ENCODE measurements at places on chromosomes 13 and 19. TPM values are rescaled to one million over a fixed set of nuclear protein-coding genes. Genes with fewer than 3 reads are reported as not detected.

- H3K4me3 ChIP-seq, result peak overlapping the region; percentile 31
- DNase-seq, result peak; percentile 89
- H3K36me3 ChIP-seq, result no peaks in the 10 kb centered on the region
- H3K4me1 ChIP-seq, result peaks cover 47% of the 10 kb centered on the region
- H3K27ac ChIP-seq, result peak overlapping the region; percentile 75
Observed at GRCh38 chr19:11539495-11540365, 1.1 kb downstream of the CNN1 start.

GRCh38 chr13:93603043-93603442 is 376.4 kb downstream of the GPC6 start:
- DNase-seq, result no peak
- H3K36me3 ChIP-seq, result no peaks in the 10 kb centered on the region
- H3K27ac ChIP-seq, result no peak overlapping the region
- no peaks in the 10 kb centered on the region for H3K4me1 ChIP-seq
- H3K4me3 ChIP-seq, result no peak overlapping the region

DNA sequence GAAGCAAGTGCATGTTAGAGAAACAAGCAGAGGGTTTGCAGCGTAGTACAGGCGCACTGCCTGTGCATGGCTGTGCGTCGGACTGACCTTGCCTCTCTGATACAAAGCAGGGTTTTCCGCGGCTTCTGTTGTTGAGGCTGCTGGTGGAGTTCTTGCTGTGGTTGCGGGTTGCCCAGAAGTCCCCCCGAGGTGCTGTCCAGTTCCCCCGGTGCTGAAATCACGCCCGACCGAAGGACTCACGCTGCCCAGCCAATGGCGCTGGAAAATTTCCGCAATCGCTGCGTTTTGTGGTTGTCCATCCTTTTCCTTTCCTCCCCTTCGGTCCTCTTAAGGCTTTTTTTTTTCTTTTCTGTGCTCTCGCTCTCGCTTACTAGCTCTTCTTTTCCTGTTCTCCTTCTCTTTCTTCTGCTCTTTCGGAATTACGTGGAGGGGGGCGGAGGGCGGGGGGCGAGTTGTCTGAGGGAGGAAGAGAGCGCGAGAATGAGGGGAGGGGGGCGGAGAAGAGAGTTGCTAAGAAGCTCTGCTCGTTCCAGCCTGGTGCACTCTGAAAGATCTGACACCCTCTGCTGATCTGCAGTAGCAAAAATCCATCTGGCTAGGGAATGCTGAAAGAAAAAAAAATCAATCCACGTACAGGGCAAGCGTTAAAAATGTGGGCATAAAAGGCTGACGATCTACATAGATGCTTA is at the start of gene SLITRK1:
Gene SLITRK1, minus strand, starts transcription at position 558 of the 689 bp plus-strand sequence. CDS start 967 bp downstream, outside the sequence.
- H3K27ac ChIP-seq, result no peak within 1 kb of the TSS
- H3K36me3 ChIP-seq, result no peaks in the 10 kb centered on the region
- H3K27me3 ChIP-seq, result no peaks in the 10 kb centered on the region
- no peak within 1 kb of the TSS for H3K4me3 ChIP-seq

DNA sequence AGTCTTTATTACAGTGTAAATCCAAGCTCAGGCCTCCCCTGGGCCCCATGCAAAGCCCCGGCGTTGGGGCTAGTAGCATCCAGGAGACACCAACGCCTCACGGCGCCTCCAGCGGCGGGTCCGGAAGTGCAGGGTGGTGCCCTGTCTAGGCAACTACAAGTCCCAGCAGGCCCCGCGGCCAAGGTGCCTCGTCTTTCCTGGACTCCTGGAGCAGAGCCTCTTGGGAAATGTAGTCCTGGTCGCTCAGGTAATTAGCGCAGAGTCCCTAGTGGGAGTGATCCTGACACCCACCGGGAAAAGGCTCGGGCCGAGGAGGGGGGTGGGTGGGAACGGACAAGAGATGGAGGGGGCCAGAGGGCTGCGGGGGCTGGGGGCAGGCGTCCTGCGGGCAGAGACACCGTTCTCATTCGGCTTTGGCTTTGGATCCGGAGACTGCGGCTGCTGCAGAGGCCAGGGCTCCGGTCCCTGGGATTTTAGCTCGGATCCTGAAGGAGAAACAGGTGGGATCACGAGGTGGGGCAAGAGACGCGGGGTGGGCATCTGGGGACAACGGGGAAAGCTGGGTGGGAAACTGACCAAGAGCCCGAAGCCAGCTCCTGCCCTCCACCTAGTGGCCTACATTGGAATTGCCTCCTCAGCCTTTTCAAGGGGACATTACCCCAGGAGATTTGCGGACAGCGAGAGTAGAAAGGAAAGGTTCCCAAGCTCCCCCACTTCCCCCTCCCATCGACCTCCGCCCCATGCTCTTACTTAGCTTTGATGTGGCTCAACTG is 11.4 kb downstream of the RTN2 start:
- H3K36me3 ChIP-seq, result no peaks in the 10 kb centered on the region
- H3K4me1 ChIP-seq, result peaks cover 3% of the 10 kb centered on the region
- DNase-seq, result peak; percentile 86
- no peaks in the 10 kb centered on the region for H3K27me3 ChIP-seq
- H3K4me3 ChIP-seq, result peak overlapping the region; percentile 54

- H3K4me3 ChIP-seq, result no peak overlapping the region
- H3K36me3 ChIP-seq, result no peaks in the 10 kb centered on the region
- no peak for DNase-seq
- no peaks in the 10 kb centered on the region for H3K4me1 ChIP-seq
- H3K27me3 ChIP-seq, result peaks cover 6% of the 10 kb centered on the region
- no peak overlapping the region for H3K27ac ChIP-seq
Observed at GRCh38 chr19:53782698-53783097, 41.4 kb downstream of the NLRP12 start.

DNA sequence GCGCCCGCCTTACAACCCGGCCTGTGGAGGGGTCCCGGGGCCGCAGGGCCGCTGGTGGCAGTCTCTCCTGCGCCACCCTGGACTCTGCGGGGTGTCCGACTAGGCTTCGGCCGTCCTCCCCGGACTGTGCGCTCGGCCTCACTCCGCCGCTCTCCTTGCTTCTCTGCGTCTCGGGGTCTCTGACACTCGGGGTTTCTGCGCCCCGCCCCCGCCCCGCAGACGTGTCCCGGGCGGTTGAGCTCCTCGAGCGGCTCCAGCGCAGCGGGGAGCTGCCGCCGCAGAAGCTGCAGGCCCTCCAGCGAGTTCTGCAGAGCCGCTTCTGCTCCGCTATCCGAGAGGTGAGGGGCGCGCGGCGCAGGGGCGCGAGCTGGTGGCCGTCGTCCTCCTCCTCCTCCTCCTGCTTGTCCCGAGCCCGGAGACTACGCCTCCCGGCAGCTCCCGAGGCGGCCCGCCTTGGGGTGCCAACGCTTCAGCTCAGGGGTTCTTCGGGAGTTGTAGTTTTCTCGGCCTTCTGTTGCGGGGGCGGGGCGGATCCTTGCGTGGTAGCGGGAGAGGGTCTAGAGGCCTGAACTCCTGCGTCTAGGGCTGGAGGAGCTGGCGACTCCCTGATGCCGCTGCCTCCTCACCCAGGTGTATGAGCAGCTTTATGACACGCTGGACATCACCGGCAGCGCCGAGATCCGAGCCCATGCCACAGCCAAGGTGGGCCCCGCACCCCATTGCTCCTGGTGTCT is 627 bp downstream of the LIN7B start:
- peaks cover 77% of the 10 kb centered on the region for H3K4me1 ChIP-seq
- H3K4me3 ChIP-seq, result peak overlapping the region; percentile 81
- peak; percentile 50 for DNase-seq
- H3K36me3 ChIP-seq, result peaks cover 14% of the 10 kb centered on the region
- H3K27me3 ChIP-seq, result no peaks in the 10 kb centered on the region
- peak overlapping the region; percentile 79 for H3K27ac ChIP-seq

DNA sequence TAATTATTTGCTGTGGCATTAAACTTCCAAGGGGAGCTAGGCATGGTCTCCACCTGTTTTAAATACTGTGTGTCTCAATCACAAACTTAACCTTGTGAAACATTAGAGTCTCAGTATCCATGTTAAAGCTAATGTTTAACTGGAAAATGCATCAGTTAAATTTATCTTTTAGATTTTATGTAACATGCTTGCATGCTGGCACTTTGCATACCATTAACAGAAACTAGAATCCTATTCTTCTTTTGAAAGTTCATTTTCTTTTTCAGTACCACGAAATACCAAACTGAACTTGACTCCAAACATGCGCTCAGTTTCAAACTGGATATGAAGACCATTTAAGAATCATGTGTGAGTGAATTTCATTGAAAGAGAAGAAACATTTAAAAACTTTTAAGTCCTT is 328.9 kb upstream of the SLC10A2 start:
- H3K4me1 ChIP-seq, result no peaks in the 10 kb centered on the region
- DNase-seq, result no peak
- H3K4me3 ChIP-seq, result no peak overlapping the region
- H3K27me3 ChIP-seq, result no peaks in the 10 kb centered on the region
- H3K36me3 ChIP-seq, result no peaks in the 10 kb centered on the region
- H3K27ac ChIP-seq, result no peak overlapping the region

DNA sequence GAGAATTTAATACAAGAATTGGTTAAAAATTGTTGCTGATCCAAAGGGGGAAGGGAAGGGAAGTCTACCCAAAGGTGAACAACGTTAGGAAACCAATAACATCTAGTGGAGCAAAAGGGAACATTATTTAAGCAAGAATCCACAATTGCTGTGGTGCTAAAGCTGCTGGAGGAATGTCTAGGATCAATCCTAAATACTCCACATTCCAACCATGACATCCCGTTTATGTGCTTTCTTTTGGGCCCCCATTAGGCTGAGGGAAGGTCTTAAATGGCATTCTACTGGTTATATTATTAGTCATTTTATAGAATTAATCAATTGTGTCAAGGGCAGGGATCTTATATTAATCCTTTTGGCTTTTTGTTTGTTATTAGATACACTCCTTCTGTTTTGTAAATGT is 39.9 kb upstream of the VWA8 start:
- H3K4me3 ChIP-seq, result no peak overlapping the region
- no peak for DNase-seq
- peaks cover 4% of the 10 kb centered on the region for H3K27me3 ChIP-seq
- no peaks in the 10 kb centered on the region for H3K36me3 ChIP-seq
- H3K27ac ChIP-seq, result no peak overlapping the region

The LILRA1 gene
- total RNA-seq, result not detected

GRCh38 chr19:50490991-50491472 is 14.4 kb upstream of the GARIN5A start:
- peaks cover 10% of the 10 kb centered on the region for H3K27me3 ChIP-seq
- peaks cover 27% of the 10 kb centered on the region for H3K4me1 ChIP-seq
- no peaks in the 10 kb centered on the region for H3K36me3 ChIP-seq
- DNase-seq, result no peak

GRCh38 chr13:49791315-49791710 is 1.2 kb downstream of the KPNA3 start:
- no peaks in the 10 kb centered on the region for H3K27me3 ChIP-seq
- peak overlapping the region; percentile 78 for H3K4me3 ChIP-seq
- H3K4me1 ChIP-seq, result peaks cover 30% of the 10 kb centered on the region
- H3K27ac ChIP-seq, result peak overlapping the region; percentile 96
- no peak for DNase-seq
- peaks cover 7% of the 10 kb centered on the region for H3K36me3 ChIP-seq

- H3K4me1 ChIP-seq, result no peaks in the 10 kb centered on the region
- H3K36me3 ChIP-seq, result no peaks in the 10 kb centered on the region
- H3K27me3 ChIP-seq, result no peaks in the 10 kb centered on the region
- H3K27ac ChIP-seq, result no peak overlapping the region
- DNase-seq, result no peak
Observed at GRCh38 chr19:33040994-33041827, 23.5 kb downstream of the RHPN2 start.

The GJB2 gene
- 0.07 TPM for total RNA-seq

DNA sequence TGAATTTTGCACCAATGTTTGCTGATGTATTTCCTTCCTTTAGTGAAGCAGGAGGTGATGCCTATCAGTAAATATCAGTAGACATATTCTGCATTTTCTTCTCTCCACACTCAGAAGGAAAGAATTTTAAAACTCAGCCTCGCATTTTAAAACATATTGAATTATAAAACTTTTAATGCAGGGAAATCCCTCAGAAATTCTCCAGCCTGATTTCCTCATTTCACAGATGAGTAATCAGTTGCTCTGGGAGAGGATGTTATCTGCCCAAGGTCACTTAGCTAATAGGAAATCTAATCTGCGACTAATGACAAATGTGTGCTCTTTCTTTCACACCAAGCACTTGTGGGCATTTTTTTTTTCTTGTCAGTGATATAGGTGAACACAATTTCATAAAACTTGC is 320.6 kb downstream of the ITGBL1 start:
- DNase-seq, result no peak
- no peaks in the 10 kb centered on the region for H3K4me1 ChIP-seq
- H3K36me3 ChIP-seq, result no peaks in the 10 kb centered on the region
- no peak overlapping the region for H3K27ac ChIP-seq
- H3K27me3 ChIP-seq, result no peaks in the 10 kb centered on the region

The LGALS4 gene
- 1.1 TPM for total RNA-seq

The ANGPTL4 gene
- total RNA-seq, result 0.24 TPM

The VSTM2B gene
- not detected for total RNA-seq

The PDX1 gene
- not detected for total RNA-seq

DNA sequence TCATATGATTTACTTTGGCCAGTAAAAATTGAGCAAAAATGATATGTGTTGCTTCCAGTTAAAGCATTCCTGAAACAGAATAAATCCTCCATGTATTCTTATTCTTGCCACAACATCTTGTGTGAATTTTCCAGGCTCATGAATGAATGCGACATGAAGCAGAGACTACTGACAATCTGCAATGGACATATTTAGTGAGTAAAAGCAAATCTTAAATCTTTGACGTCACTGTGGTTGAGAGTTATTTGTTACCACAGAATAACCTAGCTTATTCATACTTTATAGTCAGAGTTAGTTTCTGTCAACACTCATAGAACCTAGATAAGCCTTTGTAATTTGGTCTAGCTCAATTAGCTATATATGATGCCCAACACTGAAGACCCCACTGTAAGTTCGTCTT is 1443.1 kb downstream of the PCDH9 start:
- no peak overlapping the region for H3K4me3 ChIP-seq
- H3K36me3 ChIP-seq, result no peaks in the 10 kb centered on the region
- H3K4me1 ChIP-seq, result no peaks in the 10 kb centered on the region
- no peak overlapping the region for H3K27ac ChIP-seq
- H3K27me3 ChIP-seq, result no peaks in the 10 kb centered on the region
- no peak for DNase-seq

The NMRK2 gene
- not detected for total RNA-seq

The YIF1B gene
- 345 TPM for total RNA-seq

The TEX101 gene
- not detected for total RNA-seq

DNA sequence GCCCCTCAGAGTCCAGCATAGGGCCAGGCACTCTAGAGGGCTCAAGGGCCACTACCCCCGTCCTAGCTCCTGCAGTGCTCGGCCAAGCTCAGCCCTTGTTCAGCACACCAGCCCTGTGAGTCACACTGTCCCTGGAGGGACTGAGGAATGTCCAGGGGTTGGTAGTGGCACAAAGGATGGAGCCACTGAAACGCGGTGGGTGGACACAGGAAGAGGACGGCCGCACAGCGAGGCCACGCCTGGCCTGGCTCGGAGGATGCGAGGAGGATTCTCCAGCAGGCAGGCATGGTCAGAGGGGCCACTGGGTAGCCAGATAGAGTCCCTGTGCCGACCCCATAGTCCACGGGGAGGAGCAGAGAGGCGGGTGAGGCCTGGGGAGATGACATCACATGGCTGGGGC is 45.7 kb downstream of the C1QTNF9 start:
- no peaks in the 10 kb centered on the region for H3K4me1 ChIP-seq
- DNase-seq, result no peak
- no peaks in the 10 kb centered on the region for H3K27me3 ChIP-seq
- no peak overlapping the region for H3K4me3 ChIP-seq

The TNNT1 gene
- total RNA-seq, result 207 TPM

The NTF4 gene
- total RNA-seq, result not detected

- no peaks in the 10 kb centered on the region for H3K4me1 ChIP-seq
- H3K27ac ChIP-seq, result no peak overlapping the region
- peaks cover 34% of the 10 kb centered on the region for H3K27me3 ChIP-seq
- no peak overlapping the region for H3K4me3 ChIP-seq
- H3K36me3 ChIP-seq, result no peaks in the 10 kb centered on the region
Observed at GRCh38 chr13:27306364-27306763, 35.7 kb downstream of the RASL11A start.

- peak overlapping the region; percentile 87 for H3K4me3 ChIP-seq
- no peak for DNase-seq
- peaks cover 38% of the 10 kb centered on the region for H3K36me3 ChIP-seq
- H3K27me3 ChIP-seq, result no peaks in the 10 kb centered on the region
- no peak overlapping the region for H3K27ac ChIP-seq
Observed at GRCh38 chr19:17720440-17720839, 1.2 kb downstream of the MAP1S start.

Measured in K562 (cell line).